Testis (tissue), 5 donors: ENCODE measurements at places on chromosomes 1 and 21.
A peak's percentile ranks its signal among the peaks of the same experiment; 100 is the strongest.

DNA sequence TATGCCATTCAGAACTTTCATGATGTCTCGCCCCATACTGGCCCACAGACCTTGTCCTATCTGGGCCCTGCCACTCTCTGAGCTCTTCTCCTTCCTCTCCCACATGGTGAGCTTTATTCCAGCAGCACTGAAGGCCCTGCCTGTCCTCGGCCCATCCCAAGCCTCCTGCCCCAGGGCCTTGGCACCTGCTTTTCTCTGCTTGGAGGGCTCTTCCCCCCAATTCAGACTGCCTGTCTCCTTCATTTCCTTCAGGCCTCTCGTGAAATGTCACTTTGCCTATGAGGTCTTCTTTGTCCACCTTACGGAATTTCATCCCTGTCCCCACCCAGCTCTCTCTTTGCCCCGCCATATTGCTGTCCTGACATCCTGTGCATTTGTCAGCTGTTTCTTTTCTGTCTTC lies 191.7 kb upstream of the POU3F1 start:
- DNase-seq: no peak

DNA sequence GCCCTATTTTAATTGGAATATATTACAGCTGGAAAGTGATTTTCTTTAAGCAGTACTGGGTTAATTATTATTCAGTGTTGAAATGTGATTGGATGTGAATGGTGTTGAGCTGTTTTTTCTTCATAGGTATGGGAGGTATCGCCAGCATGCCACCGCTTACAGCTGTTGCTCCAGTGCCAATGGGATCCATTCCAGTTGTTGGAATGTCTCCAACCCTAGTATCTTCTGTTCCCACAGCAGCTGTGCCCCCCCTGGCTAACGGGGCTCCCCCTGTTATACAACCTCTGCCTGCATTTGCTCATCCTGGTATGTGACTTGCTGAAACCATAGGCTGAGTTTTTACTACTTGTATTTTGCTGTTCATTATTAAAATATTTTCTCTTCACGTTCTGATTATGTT lies 107.7 kb downstream of the ITSN1 start:
- DNase-seq: no peak

GRCh38 chr1:9164532-9164900 lies 35.6 kb upstream of the GPR157 start:
- DNase-seq: no peak

DNA sequence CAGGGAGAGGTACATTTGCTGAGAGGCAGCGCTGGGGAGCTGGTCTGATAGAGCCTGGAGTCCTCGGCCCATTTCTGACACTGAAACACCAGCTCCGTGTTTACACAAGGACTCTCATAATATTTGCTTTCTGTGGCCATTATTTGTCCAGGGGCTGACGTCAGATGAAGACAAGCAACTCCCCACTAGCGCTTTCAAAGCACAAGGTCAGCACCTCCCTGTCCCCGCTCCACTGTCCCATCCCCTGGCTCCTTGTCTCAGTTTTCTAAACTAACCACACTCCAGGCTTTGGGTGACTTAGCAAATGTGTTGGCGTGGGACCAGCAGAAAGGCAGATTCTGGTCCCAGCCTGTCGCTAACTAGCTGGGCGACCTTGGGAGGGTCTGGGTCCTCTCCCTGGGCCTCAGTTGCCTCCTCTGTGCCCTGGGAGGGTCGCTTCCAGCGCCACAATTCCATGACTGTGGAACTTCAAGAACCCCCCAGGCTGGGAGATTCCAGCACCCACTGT lies 37.4 kb upstream of the ZBTB40 start:
- peak; percentile 58 for DNase-seq

DNA sequence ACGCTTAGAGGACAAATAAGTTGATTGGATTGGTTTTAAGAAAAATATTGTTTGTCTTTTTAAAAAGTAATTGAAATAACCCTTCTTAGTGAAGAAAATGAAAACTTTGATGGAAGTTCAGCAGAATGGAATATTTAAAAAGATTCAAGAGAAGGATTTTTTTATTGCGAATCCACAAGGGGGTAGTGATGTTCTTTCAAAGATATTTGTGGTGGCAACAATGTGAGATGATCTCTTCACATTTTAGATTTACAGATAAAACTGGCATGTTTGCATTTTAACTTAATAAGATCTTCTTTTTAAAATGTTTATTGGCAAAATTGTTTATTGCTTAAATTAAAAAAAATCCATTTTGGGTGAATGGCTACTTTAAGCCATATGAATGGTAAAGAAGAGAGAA lies 8.9 kb downstream of the CAMTA1 start:
- no peak for DNase-seq

DNA sequence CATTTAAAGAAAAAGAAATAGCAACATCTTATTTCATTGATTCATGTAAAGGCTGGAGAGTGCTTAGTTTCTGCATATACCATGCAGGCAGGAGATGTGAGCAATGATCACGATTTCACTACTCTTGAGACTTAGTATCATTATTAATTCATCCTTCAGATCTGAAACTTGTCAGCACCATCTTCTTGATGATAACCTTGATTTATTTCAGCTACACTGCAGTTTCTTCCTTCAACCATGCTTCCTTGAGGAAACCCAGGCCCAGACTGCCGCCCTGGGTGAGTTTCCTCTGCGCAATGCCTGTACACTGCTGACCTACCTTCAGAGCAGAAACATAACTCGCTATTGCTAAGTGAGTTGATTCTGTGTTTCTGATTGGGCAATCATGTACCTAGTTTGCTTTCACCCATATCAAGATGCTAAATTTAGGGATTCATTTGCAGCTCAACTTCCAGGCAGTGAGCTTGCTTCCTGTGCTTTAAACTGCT lies 13.5 kb upstream of the BCL10 start:
- DNase-seq: no peak

DNA sequence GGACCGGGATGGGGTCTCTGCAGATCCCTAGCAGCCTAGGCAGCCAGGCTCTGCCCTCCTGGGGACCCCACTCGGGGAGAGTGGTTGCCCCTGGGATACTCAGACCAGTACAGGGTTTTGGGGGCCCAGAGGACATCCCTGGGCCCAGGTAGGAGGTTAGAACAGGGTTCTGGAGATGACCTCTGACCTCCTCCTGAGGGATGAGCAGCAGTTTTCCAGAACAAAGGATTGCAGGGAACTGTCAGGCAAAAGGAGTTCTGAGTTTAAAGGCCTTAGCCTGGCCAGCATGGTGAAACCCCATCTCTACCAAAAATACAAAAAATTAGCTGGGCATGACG lies 20.4 kb upstream of the VPS13D start:
- DNase-seq: no peak

GRCh38 chr1:188089461-188089860 lies 1260.7 kb downstream of the PLA2G4A start:
- DNase-seq: no peak

- DNase-seq: no peak
Measured at GRCh38 chr1:23132033-23132432, 36.6 kb downstream of the LUZP1 start.

GRCh38 chr1:101167891-101168290 lies 68.9 kb upstream of the S1PR1 start:
- DNase-seq: no peak

GRCh38 chr1:235657747-235658526 lies 8.4 kb upstream of the GNG4 start:
- DNase-seq: no peak

DNA sequence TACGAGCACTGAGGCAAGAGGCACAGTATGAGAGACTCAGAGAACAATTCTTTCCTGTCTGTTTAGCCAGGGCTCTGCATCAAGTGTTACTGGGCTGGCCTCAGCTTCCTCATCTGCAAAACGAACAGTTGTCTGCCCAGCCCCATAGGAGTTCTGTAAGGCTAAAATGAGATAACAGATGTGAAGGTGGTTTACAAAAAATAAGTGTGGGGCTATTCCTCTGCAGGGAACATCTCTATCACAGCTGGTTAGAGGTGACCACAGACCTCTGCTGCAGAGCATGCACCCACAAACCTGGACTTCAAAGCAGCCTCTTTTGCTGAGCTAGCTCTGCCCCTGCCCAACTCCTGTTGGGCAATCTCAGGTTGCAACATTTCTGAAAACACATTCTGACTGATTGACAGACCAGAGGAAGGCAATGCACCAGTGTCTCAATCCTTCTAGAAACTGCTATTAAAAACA lies 10.5 kb upstream of the OLIG1 start:
- no peak for DNase-seq

- no peak for DNase-seq
Measured at GRCh38 chr1:60152891-60153290, 79.3 kb upstream of the C1orf87 start.

DNA sequence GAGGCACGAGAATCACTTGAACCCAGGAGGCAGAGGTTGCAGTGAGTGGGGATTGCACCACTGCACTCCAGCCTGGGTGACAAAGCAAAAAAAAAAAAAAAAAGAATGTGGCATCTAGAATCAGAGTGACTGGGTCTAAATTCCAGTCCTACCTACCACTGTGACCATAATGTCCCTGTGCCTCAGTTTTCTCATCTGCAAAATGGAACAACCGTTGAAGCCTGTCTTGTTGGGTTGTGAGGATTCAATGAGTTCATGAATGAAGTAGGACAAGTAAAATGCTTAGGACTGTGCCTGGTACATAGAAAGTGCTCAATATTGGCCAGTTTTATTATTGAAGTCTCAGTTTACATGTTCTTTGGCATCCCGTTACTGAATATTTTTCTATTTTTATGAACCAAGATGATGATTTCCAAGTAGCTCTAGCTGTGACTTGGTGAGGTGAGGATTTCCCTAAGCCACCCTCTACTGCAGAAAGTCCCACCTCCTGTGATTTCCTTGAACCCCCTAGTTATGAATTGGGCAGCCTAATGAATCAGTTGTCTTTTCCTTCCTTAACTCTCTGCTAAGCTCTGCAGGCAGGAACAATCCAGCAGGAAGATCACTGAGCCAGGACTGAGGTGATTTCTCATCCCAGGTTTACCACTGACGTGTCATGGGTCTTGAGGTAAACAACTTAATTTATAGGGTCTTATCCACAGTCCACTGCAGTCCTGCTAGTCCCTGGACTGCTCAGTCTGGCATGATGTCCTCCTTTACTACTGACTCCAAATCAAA lies 18.9 kb upstream of the MEAF6 start:
- DNase-seq: no peak

GRCh38 chr1:68197891-68198290 lies 34.4 kb downstream of the WLS start:
- DNase-seq: no peak

DNA sequence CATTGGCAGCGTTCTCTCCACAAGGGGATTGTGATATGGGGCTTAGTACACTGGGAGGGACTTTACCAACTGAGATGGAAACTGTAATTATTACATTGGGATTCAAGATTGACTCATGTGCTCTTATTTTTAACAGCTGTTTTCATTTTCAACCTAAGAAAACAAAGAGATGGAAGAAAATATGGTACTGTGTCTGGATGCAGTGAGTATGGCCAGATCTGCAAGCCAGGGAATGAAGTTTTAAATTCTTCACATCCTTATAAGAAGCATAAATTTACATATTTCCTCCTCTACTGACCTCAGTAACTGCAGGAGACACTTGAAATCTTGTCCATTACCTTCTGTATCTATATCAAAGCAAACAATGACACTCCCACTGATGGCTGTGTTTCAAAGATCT lies 81.5 kb upstream of the EDEM3 start:
- no peak for DNase-seq

DNA sequence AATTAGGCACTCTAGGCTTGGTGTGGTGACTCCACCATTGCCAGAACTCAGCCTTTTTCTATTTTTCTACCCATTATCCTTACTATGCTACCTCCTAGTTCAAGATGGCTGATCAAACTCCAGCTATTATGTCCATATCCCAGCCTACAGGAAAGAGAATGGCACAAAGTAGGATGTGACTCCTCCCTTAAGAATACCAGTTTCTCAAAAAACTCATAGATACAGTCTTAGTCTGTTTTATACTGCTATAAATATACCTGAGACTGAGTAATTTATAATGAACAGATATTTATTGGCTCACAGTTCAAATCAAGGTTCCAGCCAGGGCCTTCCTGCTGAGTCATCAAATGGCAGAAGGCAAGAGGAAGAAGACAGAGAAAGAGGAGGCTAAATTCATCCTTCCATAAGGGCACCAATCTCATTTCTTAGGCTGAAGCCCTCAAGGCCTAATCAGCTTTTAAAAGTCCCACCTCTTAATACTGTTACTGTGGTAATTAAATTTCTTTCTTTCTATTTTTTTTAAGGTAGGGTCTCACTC lies 542.8 kb upstream of the BEND5 start:
- DNase-seq: no peak

DNA sequence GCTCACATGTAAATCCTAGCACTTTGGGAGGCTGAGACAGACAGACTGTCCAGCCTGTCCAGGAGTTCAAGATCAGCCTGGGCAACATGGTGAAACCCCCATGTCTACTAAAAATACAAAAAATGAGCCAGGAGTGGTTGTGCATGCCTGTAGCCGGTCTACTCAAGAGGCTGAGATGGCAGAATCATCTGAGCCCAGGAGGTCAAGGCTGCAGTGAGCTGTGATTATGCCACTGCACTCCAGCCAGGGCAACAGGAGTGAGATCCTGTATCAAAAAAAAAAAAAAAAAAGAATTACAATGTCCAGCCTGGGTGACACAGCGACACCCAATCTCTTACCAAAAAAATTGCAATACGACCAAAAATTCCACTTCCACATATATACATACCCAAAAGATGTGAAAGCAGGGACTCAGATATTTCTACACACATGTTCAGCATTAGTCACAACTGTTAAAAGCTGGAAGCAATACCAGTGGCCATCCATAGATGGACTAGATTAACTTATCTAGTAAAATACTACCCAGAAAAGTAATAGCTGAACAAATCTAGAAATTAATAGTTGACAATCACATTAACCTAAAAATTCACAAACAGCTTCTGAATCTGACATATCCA lies 49.2 kb downstream of the ASH1L start:
- DNase-seq: no peak

DNA sequence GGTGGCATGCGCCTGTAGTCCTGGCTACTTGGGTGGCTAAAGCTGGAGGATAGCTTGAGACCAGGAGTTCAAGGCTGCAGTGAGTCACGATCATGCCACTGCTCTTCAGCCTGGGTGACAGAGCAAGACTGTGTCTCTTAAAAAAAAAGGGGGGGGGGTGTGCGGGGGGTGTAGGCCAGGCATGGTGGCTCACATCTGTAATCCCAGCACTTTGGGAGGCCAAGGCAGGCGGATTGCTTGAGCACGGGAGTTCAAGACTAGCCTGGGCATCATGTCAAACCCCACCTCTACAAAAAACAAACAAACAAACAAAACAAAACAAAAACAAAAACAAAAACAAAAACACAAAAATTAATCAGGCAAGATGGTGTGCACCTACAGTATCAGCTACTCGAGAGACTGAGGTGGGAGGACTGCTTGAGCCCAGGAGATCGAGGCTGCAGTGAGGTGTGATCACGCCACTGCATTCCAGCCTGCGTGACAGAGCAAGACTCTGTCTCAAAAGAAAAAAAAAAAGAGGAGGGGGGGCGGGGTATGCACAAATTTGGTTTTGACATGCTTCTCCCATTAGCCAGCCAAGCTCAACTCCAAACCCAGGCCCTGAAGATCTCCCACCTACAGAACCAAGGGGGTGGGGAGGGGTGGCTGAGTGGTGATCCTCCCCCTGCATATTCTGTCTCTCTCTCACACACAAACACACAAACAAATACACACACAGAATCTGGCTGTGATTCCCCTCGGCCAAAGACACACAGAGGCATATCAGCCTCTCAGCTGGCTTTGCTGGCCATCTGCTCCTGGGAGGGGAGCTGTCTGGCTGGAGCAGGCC lies 3.1 kb downstream of the PTAFR start:
- no peak for DNase-seq
